ENCODE measurements at places on chromosomes 2 and 18.

DNA sequence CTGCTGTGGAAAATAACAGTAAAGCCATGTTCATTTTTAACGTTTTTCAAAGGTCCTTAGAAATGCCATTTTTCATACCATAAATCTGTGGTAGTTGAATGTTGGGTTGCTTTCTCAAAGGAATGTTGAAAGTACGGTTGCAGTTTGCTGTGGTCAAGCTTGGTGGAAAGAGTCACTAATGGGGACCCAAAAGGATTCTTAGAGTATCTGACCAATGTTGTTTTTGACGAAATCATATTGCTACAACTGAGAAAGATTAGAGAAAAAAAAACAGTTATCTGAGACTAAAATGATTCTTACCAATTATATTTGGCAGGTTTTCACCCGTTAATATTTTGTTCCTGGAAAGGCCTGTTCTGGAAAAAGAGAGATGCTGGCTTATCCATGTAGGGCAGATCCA, 439.5 kb upstream of the ETAA1 start:
- no peak for DNase-seq

- no peak for DNase-seq
Observed at GRCh38 chr2:157271590-157272203, 14.2 kb downstream of the GALNT5 start.

GRCh38 chr2:170213651-170214050, 35.7 kb downstream of the MYO3B start:
- DNase-seq, result no peak

GRCh38 chr2:88053296-88053695, 2.3 kb downstream of the KRCC1 start:
- no peak for DNase-seq

- DNase-seq, result no peak
Observed at GRCh38 chr18:12904012-12904516, 20.0 kb upstream of the PTPN2 start.

- no peak for DNase-seq
Observed at GRCh38 chr2:216757532-216757931, 62.2 kb upstream of the IGFBP5 start.

GRCh38 chr18:80218341-80219227, 28.7 kb downstream of the PARD6G start:
- no peak for DNase-seq

- no peak for DNase-seq
Observed at GRCh38 chr2:120247851-120248250, 4.8 kb upstream of the RALB start.

DNA sequence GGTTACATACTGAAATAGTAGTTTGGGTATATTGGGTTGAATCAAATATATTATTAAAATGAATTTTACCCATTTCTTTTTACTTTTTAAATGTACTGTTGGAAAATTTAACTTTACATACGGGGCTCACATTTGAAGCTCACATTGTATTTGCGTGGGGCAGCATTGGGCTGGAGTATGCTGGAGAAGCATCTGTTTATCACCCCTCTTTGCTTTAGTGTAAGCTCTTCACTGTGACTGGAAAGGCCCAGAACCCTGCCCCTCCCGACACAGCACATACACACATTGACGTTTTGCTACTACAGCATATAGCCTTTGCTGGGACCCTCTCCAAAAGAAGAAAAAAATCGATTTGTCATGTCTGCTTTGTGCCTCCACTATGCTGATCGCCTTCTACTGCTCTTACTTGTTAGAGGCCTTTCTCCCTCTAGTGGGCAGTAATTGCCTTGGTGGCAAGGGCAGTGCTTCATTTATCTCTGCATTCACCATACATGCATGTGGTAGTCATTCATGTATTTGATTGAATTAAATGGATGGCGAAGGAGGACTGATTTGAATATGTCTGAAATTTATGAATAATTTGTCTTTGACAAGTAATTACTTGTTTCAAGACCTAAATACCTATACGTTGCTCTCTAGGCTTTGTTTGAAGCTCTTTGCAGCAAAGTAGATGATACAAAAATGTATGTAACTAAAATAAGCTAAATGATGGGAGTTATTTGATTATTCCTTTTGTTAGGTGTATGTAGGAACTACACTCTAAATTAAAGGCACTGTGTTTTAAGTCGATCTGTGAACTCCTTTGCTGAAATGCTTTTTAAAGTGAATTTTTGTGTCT, 37.4 kb downstream of the VAPA start:
- no peak for DNase-seq

DNA sequence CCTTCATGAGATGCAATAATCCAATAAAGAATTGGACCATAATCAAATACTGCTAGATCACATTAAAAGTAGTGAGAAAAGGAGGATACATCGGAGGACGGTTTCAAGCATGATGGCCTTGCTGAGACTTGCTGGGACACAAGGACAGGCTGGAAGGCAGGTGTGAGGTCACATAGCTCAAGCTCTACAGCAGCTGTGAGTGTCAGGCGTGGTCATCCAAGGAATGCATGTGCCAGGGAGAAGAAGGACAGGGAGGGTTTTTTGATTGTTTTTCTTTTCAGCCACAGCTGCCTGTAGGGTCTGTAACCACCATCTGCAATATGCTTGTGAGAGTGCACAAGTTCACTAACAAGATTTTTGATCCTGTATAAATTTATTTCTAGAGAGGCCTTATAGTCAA, 57.6 kb downstream of the BMP10 start:
- DNase-seq, result no peak

DNA sequence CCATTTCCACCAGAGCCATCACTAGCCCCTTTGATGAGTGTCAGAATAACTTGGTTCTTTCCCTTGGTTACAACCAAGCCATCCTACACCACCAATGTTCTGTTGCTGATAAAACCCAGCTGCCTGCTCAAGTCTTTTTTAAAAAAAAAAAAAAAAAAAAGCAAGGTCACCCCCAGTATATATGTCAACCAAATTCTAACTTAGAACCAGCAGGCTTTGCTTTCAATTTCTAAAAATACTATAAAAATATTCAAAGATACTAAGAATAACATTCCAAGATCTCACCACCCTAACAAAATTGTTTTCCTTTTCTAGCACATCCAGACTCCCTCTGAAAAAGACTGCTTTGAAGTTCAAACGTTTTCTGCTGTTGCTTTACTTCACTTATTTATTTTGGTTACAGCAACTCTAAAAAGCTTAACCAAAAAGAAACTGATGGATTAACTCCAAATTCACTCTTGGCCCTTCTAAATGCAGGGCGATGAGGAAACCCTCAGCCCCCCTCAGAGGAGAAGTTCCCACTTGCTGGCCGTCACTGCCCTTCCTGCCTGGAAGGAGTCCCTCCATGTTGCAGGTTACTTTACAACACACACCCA, 10.9 kb downstream of the UXS1 start:
- no peak for DNase-seq

- no peak for DNase-seq
Observed at GRCh38 chr18:54958704-54959625, at the start of gene CCDC68. Gene CCDC68, minus strand, starts transcription at chr18:54959461. Its CDS starts 16,670 bp downstream, at chr18:54942791.

DNA sequence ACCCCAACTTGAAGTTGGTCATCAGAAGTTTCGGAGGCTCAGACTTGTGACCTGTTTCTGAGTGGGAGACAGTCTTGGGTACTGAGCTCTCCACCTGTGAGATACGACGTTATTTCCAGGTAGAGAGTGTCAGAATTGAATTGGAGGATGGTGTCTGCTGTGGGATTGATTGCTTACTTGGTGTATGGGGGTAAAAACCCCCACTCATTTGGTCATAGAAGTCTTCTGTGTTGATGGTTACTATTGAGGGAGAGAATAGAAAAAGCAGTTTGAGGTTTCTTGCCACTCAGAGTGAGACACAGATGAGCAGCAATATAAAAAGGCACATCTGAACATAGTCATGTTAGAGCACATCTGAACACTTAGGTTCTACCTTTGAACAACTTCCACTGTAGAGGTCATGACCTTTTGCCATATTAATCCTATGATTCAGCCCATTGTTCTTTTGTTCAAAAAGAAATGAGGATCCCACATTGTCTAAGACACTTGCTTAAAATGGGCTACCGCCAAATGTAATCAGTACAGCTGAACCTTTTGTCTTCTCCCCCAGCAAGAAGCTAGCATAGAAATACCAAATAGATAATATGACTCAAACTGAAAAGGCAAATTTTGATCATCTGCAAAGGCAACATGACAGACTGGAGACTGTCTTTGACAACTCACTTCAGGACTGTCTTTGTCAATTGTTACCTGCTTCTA, 73.3 kb downstream of the NAB1 start:
- DNase-seq, result no peak

DNA sequence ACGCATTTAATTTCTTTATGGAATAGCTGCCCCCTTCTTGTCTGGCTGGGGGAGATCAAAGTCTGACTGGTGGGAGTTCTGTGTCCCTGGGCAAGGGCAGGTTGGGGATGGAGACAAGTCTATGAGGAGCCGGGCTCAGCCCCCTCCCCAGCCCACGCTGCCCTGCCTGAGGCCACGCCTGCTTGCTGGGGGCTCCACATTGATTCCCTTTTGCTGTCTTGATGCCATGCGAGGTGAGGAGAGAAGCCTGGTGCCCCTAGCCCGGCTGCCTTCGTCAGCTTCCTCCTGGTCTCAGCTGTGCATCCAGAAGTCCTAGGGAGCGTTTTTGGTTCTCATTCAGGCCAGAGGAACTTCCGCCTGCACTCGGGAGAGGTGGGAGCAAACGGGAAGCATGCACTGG, 247.9 kb downstream of the NDUFA10 start:
- no peak for DNase-seq

DNA sequence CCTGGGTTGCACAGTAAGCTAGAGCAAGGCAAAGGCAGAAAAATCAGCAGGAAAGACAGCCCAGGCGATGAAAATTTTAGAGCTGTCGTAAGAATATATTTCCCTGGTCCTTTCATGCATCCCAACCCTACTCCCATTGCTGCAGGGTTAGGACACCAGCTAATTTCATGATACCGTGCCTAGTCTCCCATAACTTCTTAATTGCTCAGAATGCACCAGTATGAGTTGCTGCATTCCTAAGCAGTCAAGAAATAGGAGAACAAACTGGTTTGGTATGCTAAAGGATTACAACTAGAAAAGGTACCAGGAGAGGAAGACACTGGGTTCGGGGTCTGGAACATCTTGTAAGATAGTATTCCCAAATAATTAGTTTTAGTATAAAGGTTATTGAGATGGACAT, 269.4 kb upstream of the NRXN1 start:
- no peak for DNase-seq
